ENCODE measurements at places on chromosomes 5 and 9.

DNA sequence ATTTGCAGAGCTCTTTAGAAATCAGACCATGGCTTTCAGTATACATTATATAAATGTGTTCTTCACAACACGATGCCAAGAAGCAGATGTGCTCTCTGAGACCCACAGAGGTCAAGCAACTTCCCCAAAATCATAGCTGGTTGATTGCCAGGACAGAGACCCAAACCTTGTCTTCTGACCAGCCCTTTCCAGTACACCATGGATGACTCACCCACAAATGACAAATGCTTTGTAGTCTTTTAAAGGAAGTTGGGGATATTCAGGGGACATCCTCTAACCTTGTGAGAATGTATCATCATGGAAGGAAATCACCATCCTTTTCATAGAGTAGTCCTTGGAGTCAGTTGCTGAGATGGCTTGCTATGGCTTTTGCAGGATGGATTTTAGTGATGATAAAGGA, 30.1 kb downstream of the ZNF462 start:
- no peak for DNase-seq

DNA sequence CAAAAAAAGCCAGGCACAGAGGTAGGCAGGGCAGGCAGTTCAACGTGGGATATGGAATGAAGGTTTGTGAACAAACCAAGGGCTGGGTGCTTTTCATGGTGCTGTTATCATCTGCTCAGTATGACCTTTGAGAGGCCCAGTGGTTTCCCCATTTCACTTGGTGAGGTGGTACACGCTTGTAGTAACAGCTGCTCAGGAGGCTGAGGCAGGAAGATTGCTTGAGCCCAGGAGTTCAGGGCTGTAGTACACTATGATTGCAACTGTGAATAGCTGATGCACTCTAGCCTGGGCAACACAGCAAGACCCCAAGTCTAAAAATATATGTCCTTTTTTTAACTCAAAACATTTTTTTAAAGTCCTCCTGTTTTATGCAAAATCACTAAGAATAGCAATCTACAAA, 174.8 kb downstream of the ENC1 start:
- DNase-seq, result no peak

- no peak for DNase-seq
Observed at GRCh38 chr5:154593071-154593470, 115.0 kb upstream of the HAND1 start.

DNA sequence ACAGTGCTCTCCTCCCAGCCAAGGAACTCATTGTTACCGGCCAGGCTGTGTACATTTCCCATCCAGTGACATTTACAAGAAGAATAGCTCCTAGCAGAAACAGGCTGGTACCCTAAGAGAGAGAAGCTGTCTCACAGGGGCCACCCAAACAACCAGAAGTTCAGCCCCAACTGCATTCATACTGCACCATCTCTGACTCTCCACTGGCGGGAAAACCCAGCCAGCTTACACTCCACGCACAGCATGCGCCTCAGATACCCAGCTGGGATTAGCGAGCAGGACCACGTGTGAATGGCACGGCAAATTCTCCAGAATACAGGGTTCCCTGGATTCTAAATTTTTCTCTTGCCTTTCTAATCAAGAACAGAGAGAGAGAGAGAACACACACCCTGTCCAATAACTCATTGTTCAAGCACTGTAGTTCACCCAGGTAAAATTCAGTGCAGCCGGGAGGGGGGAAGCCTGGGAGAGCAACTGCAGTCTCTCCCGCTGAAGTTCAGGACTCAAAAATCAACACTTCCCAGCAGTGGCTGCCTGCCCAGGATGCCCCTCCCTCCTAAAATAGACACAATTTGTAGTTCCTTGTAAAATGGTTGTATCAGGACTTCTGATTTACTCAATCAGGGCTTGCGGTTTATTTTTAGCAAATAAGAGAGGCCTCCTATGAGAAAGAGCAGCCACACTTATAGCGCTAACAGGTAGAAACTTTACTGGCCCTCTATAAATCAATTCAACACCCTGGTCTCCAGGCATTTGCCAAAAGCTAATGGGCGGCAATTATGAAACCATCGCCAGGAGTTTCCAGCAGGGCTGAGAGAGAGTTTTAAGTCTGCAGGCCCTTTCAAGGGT, 2.2 kb downstream of the COL23A1 start:
- DNase-seq, result peak; percentile 41

DNA sequence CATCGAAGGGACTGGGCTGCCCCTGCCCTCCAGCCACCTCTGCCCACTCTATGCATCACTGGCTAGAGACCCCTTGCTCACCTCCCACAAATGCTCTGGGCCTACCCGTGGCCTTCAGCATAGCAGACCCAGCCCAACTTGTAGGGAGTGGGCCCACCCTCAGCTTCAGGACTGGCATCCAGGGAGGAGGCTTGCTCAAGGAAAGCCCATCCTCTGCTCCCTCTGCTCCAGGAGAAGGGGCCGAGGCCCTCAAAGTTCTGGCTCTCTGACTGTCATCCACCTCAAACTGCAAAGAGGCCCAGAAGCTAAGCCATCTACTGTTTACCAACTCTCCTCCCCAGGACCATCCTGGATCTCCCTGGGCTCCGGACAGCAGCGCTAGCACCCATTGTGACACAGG, 84.5 kb downstream of the C5orf15 start:
- DNase-seq, result no peak

- DNase-seq, result peak; percentile 89
Observed at GRCh38 chr5:1380011-1380817, 35.3 kb upstream of the CLPTM1L start.

DNA sequence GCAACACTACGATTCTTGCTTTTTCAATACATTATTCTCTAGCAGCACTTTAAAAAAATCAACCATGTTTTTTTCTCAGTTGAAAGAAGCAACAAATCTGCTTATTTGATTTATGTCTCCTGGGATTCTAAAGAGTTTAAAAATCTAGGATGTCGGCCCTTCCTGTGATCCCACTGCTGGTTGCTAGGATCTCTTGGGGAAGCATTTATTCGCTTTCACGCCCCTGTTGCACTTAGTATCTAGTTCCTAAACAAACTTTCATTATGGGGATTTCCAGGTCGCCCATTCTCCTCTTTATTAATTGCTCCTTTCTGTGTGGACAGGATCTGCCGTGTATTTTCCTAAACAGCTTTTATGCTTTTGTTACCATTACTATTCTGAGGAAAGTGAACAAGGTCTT, 313.5 kb downstream of the AGTPBP1 start:
- DNase-seq, result no peak

DNA sequence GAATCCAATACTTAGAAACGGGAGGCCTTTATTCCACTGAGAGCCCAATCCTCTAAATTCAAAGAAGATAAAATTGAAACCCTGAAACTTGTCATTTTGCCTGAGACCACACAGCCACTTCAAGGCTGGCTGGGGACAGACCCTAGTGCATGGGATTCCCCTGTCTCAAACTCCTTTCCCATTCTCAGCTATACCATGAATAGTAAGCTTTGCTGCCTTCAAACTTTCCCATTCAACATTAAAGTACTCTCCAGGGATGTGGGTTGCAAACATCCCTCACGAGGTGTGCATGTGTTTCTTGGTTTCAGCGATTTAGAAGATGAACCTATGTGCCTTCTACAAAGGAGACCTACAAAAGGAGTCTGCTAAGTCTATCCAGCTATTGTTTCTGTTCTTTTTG, 64.6 kb downstream of the GABRB2 start:
- DNase-seq, result no peak

- no peak for DNase-seq
Observed at GRCh38 chr9:88804254-88804596, 187.0 kb upstream of the S1PR3 start.

GRCh38 chr9:117821954-117822353, 117.8 kb downstream of the TLR4 start:
- DNase-seq, result no peak

DNA sequence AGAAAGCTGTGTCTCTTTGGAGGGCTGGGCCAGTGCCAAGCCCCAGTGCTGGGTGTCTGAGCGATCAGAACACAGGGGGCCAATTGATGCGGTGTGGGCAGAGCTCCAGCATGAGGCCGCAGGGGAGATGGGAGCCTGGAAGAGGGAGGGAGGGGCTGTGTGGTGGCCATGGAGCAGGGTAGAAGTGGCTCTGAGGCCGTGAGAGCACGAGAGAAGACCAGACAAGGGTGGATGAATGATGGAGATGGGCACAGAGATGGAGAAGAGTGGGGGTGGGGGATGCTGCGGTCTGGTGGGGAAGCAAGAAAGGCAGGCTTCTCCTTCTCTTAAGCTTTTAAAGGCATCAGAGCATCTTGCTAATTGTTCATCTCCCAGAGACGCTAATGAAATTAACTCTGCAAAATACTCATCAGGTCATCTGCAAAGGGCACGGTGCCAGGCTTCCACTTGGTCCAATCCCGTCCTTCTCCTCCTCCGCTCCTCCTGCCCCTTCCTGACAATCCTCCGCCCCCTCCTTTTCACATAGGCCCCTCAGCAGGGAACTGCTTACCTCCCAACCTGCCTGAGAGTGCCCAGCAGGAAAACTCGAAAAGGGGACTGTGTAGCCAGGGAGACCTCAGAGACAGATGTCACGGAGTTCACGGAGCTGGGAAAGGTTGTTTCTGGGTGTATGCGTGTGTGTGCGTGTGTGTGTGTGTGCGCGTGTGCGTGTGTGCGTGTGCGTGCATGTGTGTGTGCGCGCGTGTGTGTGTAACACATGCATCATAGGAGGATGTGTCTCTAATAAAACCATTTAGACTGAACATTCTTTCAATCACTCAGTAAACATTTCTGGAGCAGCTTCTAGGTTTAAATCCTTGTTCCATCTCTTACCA, 7.1 kb upstream of the UNC5A start:
- no peak for DNase-seq

DNA sequence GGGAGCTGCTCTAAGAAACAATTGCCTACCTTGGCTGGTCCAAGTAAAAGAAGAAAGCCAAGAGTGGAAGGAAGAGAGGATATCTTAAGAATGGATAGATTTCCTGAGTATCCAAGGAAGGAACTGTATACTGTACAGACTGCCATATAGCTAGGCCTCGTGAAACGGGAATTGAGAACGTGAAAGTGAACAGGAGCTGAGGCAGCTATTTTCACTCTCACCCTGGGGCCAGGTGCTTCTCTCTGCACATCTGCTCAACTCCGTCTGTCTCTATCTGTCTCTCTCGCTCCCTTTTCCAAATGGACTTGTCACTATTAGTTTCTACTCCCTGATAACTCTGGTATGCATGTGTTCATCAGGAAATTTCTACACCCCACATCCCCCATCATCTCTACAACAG, 35.9 kb upstream of the TESK1 start:
- no peak for DNase-seq

DNA sequence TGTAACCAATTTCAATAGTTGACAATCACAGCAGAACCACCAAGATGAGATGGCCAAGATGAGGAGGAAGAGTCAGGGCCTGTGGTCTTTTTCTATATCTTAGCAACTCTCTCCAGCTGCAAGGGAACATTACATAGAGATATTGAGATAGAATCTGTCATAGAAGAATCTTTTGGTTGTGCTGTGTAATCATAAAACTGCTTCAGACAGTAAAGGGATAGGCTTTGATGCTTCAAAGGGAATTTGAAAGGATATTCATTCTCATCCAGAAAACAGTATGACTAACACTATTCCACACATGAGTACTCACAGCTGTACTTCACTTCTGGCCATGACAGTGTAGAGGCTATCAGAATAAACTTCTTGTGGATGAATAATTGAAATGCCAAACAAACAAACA, 145.9 kb downstream of the YIPF5 start:
- no peak for DNase-seq

- no peak for DNase-seq
Observed at GRCh38 chr9:137145731-137146526, 7.0 kb downstream of the GRIN1 start.

DNA sequence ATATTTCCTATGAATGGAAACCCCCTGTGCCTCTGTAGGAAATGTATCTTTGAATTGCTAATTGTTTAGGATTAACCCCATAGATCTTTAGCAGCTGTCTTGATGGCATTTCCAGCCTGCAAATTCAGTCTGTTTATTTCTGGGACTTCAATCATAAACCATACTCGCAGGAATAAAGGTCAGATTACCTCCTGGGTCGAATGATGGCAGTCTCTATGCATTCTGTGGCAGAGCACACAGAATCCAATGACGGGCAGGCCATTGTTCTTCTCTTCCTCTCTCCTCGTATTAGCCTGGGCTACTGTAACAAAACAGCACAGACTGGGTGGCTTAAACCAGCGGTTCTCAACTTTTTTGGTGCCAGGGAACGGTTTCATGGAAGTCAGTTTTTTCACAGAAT, 199.9 kb downstream of the PCSK5 start:
- no peak for DNase-seq

DNA sequence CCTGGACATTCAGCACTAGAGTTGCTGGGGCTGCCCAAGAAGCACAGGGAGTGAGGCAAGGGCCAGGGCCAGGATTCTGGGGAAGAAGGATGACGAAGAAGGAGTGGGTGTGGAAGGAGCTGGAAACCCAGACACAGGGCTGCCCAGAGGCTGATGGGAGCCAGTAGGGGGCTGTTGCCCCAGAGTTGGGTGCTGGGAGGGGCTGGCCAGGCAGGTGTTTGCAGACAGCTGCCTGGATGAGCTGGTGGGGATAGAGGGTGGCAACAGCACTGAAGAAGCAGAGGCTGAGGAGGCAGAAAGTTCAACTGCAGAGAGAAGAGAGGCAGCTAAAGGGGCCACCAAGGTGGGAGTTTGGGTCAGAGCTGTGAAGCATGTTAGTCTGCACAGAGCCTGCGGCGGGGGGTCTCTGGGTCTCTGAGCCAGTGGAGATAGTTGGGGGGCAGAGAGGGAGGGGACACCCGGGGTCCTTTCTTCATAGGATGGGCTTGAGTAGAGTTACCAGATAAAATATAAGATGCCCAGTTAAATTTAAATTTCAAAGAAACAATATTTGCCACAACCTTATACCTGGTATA, 2.5 kb upstream of the AQP7 start:
- no peak for DNase-seq

DNA sequence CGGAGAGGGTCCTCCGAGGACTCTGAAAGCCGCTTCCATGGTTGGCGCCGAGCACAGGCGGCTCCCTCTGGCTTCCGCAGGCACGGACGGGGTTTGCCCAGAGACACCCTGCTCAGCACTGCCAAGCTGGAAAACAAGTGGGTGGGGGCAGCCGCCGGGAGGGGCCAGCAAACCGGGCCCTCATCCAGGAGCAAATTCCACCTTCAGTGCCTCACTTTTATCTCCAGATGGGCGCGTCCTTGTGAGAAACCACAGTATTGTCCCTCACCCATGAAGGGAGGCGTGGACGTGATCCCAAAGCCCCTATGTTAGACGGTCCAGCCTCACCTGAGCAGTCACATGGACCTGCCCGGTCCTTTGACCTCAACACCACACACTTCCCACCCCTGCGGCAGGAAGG, 29.0 kb downstream of the MED10 start:
- no peak for DNase-seq

Measured in lung (tissue), 17 donors.